ENCODE measurements at places on chromosomes 3 and 15.

GRCh38 chr3:150830094-150830681 is 67.2 kb upstream of the SIAH2 start:
- DNase-seq: peak; percentile 19

DNA sequence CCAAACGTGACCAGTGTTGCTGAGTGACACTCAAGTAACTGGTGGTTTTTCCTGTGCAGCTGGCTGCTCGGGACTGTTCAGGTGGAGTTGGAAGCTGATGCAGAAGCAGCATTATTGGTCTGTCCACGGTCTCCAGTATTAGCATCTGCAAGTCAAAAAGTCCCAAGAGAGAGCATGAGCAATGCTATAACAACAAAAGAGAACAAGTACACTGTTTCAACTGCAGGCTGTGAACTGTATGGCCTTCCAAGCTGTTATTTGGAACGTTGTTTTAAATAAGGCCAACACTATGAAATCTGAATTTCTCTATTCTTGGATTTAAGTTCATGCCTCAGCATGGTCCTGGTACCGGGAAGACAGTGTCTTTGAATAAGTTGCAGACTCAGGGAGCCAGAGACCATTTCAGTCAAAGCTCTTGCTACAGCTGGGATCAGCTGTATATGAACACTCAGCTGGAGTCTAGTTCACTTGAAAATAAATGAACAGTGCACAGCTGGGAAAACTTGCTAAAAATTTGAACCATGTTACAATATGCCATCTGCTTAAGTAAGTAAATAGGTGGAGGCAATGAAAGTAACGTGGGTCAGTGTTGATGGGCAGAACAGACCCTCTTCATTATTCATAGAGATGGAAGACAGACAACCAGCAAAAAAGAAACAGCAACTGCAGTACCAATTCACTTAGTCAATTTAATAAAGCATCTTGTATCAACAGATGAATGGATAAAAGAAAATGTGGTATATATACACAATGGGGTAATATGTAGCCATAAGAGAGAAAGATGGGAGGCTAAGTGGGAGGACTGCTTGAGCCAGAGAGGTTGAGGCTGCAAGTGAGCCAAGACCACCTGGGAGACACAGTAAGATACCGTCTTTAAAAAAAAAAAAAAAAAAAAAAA is 45.1 kb downstream of the NR1I2 start:
- DNase-seq: no peak

DNA sequence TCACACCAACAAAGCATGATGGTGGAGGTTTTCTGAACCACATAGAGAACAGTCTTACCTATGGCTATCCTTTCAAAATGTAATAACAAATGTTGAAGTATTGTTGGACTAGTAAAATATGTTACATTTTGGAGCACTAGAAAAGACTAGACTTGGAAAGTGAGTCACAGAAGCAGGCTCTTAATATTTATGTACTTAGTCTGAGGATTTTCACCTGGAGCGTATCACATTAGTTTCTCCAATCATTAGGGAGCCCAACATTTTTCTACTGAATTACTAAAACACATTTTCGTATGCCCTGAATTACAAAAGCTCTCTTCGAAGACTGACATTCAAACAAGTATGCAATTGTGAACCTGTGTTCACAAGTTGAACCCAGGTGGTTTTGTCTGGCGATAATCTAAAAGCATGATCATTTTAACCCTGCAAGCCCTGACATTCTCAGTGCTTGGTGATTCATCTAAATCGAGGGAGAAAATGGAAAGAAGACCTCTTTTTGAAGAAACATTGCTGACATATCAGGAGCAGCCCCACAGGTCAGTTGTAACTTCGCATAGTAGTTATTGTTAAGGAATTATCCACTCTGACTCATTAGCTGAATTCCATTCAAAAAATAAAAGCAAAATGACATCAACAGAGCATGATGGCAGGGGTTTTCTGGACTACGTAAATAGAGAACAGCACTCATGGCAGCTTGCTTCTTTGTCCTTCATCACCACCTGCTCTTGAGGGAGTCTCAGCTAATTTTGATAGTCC is 679.8 kb upstream of the NECTIN3 start:
- DNase-seq: no peak

- no peak for DNase-seq
Measured at GRCh38 chr15:63626955-63627354, 29.8 kb downstream of the FBXL22 start.

DNA sequence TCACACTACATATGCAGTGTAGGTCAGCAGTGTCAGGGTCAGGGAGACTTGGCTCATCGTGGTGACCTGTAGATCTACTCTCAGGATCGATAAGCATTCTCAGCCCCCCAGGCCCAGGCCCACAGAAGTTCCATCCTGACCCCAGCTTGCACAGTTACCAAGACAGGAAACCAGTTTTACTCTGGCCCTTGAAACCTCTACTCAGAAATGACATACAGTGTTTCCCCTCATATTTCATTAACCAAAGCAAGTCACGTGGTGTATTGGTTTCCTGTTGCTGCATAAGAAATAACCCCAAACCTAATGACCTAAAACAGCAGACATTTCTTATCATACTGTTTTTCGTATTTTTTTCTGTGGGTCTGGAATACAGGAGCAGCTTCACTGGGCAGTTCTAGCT is 242.2 kb downstream of the SLCO3A1 start:
- DNase-seq: no peak

DNA sequence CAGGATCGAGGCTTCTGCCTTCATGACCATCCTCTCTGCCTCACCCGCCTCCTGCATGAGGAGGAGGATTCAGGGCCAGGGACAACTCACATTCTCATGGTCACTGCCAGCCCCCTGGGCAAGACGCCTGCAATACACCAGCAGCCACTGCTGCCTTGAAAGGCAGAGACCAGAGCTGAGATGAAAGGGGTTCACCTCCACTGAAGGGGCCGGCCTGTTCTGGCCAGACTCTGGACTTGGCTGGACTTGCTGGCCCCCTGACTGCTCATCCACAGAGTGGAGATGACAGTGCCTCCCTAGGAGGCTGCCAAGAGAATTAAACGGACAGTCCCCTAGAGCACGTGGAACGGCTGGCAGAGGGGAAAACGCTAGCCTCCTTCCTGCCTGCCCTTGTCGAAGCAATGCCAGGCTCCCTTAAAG is 35.2 kb downstream of the MGLL start:
- no peak for DNase-seq

DNA sequence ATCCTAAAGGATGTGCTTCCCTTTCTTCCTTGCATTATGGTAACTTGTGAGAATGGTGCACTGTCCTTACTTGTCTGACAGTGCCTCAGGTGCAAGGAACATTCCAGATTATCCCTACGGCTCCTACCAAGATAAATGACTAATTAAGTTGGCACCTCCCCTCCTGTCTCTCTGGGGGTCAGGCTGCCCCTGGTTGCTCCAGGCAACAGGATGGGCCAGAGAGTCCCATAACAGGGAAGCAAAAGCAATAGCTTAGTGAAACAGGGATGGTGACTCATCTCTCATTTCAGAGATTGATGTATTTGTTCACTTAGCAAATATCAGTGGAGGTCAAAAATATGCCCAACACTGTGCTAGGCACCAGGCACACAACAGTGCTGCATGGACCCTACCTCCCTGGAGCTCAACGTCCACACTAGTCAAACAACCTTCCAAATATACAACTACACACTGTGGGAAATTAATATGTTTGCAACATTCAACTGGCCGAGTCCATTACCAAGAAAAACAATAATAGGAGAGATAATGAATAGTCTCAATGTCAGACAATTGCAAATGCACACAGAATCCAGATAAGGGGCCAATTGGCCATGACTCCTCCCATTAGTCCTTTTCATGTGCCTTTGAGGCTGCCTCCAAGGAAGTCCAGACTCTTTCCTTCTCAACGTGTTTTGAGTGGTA is 249.0 kb downstream of the TLE3 start:
- DNase-seq: no peak

DNA sequence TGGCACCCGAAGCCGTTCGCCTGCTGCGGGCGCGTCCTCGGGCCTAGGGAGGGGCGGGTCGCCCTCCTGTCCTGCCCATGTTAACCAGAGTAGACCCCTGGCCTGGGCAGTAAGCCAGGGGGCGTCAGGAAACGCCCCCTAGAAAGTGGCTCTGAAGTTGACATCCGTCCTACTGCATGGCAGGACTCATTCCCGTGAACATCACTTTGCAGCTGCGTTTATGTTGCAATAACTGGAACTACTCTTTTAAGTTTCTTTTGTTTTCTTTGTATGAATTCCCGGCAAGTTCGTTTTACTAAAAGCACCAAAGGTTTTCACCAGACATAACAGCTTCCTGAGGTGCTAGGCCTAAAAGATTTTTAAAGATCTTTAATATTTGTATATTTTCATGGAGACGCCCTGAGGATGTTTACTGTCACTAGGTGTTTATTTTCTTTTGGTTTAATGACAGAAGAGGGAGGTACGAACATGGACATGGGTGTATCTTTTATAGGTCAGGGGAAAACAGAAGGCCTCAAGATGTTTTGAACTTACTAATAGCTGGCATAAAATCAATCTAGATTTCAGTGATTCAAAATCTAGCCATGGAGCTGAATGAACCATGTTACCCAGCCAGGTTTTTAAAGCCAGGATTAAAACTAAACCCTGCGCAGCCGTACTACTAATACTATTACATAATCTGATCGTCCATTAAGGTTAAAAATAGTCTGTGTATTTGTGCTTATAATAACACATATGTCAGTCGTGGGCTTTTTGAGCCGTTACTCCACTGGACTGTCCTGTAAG is 1.0 kb downstream of the C15orf61 start:
- no peak for DNase-seq

- DNase-seq: no peak
Measured at GRCh38 chr15:95302206-95302605, 1028.3 kb upstream of the NR2F2 start.

- no peak for DNase-seq
Measured at GRCh38 chr3:141407047-141407446, 38.7 kb downstream of the ZBTB38 start.

DNA sequence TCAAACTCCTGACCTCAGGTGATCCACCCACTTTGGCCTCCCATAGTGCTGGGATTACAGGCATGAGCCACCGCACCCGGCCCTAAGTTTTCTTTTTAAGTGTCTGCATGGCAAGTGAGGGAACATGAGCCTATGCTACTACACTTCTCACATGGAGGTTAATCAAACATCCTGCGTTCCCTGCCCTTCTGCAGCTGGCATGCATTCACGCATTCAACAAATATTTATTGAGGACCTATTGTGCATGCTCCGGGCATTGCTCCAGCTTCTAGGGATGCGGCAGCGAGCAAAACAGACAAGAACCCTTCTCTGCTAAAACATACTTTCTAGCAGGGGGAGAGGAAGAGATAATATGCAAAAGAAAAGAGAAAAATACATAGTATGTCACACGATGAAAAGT is 42.6 kb upstream of the ACKR4 start:
- DNase-seq: no peak

DNA sequence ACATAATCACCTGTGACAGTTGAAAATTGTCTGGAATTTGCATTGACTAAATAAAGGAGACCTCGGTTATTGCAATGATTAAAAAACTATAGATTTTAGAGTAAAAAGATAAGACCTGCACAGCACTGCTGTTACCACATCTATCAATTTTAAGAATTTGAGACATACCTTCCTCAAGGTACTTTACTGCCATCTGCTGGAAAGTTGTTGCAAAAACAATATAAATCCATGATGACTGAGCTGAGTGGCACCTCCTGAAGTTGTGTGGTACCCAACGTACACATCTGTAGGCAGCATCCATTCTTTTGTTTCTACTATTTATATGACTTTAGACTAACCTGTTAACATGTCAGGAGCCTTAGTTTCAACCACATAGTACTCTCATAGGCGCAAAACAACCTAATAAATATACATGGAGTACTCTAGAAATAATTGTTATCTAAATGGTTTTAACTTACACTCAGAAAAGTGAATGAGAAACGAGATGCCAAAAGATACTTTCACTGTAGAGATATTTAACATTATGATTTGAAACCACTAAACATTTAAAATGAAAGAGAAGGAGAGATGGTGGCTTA is 106.7 kb downstream of the GHSR start:
- DNase-seq: no peak
